NCI-H524 treated with DMSO at 0.1 percent for 48 hours (cell line): ENCODE measurements at places on chromosomes 6 and 20.

GRCh38 chr6:78251931-78252330, 599.1 kb downstream of the MEI4 start:
- DNase-seq: no peak

DNA sequence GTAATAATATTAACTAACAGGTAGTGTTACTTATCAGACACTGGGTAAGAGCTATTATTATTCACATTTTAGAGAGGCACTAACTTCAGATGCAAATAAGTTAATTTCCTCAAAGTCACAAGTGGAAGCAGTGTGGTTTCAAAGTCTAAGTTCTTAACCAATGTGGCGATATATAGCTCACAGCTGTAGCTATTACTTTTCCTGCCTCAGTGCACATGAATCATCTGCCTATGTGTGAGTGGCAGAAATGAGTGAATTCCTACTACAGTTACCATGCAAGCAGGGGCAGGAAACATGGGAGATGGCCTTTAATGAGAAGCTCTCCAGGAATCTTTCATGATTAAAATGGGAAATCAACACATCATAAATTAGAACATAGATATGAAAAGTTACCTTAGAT, 126.2 kb upstream of the EYA4 start:
- DNase-seq: no peak

DNA sequence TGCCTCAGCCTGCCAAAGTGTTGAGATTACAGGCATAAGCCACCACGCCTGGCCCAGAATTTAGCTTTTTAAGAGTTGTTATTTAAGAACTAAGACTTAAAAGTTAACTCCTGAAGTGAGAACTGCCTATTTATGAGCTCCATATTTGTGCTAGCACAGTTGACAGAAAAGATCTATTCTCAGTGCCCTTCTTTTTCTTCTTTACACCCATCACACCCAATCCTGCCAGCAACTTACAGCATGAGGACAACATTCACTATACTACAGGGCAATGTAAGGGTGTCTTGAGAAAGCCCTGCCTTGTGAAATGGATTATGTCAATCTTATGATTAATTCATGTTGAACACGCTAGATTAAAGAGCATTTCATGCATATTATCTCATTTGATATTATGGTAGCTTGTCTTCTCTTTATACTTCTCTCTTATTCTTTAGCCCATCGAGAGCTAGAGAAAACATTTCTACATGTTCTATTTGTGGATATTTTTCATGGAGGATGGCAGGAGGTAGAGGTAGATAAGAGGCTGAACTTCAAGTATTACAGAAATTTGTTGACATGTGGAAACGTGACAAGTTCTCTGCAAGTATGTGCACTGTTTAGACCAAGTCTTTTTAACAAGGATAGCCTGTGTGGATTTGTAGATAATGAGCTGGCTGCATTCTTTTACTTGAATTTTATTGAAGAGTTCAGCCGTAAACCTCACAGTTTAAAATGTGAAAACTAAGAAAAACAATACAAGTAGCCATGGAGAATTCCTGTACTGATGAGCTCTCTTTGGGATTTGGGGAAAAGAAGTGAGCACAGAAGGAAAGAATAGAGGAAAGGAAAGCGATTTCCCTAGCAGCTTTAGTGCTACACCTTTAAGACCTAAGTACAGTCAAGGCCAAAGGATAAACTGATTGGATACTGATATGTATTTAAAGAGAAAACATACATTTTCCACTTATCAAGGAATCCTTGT, 212.2 kb downstream of the ARHGAP18 start:
- no peak for DNase-seq

- no peak for DNase-seq
Measured at GRCh38 chr6:143601504-143601903, 76.3 kb upstream of the PHACTR2 start.

DNA sequence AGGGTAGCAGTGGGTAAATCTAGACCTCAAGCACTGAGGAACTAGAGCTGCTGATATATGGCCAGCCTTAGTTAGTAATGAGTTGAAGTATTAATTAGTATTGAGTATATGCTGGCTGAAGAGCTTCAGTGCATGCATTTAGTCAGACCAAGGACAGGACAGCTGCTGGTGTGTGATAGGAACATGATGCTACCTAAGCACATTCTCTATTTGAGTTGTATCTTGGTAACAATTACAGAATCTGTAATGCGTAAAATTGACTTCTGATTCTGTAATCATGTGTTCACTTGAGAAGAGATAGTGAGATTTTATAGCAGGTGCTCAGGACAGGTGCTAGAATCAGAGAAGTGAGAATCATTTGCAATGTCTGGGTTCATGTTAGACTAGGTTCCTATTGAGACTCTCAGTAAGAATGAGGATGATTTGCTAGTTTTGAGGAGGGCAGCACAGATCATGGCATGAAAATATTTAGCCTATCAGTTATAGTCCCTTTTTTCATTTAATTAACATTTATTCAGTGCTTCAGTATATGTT, 369.4 kb upstream of the HS3ST5 start:
- DNase-seq: no peak

GRCh38 chr6:14664621-14665315, 547.2 kb downstream of the CD83 start:
- DNase-seq: no peak

GRCh38 chr20:19026121-19026878, 186.1 kb upstream of the SLC24A3 start:
- DNase-seq: no peak

GRCh38 chr6:167157863-167158262, at the start of gene GPR31:
Gene GPR31 (minus strand): TSS chr6:167157980. CDS start chr6:167157831, 149 bp downstream.
- DNase-seq: no peak

DNA sequence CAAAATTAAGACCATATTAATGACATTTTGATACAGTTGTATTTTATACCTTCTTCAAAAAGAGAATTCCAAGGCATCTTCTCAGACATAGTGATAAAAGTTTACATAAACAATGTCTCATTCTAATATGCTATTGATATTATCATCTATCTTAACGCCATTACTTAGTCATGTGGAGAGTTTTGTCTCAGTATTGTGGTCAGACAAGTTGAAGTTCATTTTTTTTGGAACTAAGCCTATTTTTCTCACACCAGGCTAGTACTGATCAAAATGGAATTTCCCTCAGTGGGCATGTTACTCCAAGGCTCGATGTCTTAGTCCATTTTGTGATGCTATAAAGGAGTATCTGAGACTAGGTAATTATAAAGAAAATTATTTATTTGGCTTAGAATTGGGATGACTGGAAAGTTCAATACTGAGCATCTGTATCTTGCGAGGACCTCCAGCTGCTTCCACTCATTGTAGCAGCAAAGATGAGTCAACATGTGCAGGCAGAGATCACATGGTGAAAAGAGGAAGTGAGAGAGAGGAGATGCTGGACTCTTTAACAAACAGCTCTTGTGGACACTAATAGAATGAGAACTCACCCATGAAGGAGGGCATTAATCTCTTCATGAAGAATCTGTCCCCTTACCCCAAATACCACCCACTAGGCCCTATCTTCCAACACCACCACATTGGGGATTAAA, 825.5 kb upstream of the MANEA start:
- DNase-seq: no peak

GRCh38 chr6:110930781-110931180, 27.7 kb upstream of the GTF3C6 start:
- no peak for DNase-seq

DNA sequence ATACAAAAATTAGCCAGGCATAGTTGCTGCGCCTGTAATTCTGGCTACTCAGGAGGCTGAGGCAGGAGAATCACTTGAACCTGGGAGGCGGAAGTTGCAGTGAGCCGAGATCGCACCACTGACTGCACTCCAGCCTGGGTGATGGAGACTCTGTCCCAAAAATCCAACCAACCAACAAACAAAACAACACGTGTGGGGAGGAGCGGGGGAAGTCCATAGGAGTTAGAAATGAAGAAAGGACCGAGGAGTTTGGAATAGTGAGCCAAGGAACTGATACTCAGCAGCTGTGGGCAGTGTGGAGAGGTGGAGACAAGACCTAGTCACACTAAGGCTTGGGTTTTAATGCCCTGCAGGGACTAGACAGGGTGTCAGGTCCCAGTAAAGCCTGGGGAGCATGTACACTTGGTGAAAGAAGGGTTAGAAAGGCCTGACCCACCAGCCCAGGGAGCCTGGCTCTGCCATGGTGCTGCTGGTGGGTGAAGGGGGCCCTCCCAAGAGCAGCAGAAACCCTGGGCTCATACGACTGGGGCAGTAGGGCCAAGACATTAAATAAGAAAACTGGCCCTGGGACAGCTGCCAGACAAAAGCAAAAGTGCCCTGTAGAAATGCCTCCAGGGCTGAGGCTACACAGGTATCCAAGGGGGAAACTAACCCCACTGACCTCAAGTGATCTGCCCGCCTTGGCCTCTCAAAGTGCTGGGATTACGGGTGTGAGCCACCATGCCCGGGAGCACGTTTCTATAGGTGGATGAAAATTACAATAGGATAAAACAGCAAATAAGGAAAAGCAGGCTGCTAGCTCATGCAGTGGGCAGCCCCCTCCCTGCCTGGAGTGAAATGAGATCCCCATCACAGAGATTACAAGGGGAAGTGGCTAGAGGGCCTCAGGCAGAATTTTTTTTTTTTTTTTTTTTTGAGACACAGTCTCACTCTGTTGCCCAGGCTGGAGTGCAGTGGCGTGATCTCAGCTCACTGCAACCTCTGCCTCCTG, 58.0 kb downstream of the MYH7B start:
- DNase-seq: no peak
